ENCODE measurements at places on chromosomes 11 and 22. TPM values are rescaled to one million over a fixed set of nuclear protein-coding genes. Genes with fewer than 3 reads are reported as not detected.

Gene CLMP
- total RNA-seq = 5.4 TPM

Gene C22orf31
- not detected for total RNA-seq

Gene NRGN
- 6.8 TPM for total RNA-seq

Gene GGTLC2
- not detected for total RNA-seq

Gene CREB3L1
- total RNA-seq = 3.1 TPM

Gene DBX1
- total RNA-seq = not detected

Gene MYBPC3
- not detected for total RNA-seq

Gene KIRREL3
- 2.2 TPM for total RNA-seq

Measured in PC-9 (cell line).